Psoas muscle (tissue), 8 donors: ENCODE measurements at places on chromosomes 6 and 20. TPM values are rescaled to one million over a fixed set of nuclear protein-coding genes. Genes with fewer than 3 reads are reported as not detected.

Gene SLPI
- 17.5 TPM for polyA plus RNA-seq

Gene KCNQ2
- polyA plus RNA-seq: 0.01 TPM

Gene WASF1
- polyA plus RNA-seq: 5.3 TPM

Gene OR2B6
- polyA plus RNA-seq: 0.06 TPM

Gene MARCKS
- 3.1 TPM for polyA plus RNA-seq

Gene NRN1
- 7.7 TPM for polyA plus RNA-seq

Gene HAO1
- not detected for polyA plus RNA-seq

Gene C20orf202
- polyA plus RNA-seq: 0.09 TPM

Gene FGD2
- 1.5 TPM for polyA plus RNA-seq

Gene SEL1L2
- 0.43 TPM for polyA plus RNA-seq

Gene SLC35D3
- not detected for polyA plus RNA-seq

Gene CALHM4
- polyA plus RNA-seq: not detected

Gene PPP1R3G
- 0.13 TPM for polyA plus RNA-seq

Gene PTPRK
- 3.5 TPM for polyA plus RNA-seq

Gene BPI
- polyA plus RNA-seq: not detected

Gene RAB32
- polyA plus RNA-seq: 2.2 TPM

Gene TMC2
- polyA plus RNA-seq: 0.04 TPM

Gene IMPG1
- not detected for polyA plus RNA-seq

Gene TRMT6
- 14.9 TPM for polyA plus RNA-seq

Gene MYLK2
- 91.4 TPM for polyA plus RNA-seq

Gene SLC17A1
- not detected for polyA plus RNA-seq

Gene ADGRF5
- 15.0 TPM for polyA plus RNA-seq

Gene ZBTB12
- polyA plus RNA-seq: 2.9 TPM

Gene THEMIS
- polyA plus RNA-seq: not detected

Gene LGSN
- polyA plus RNA-seq: not detected

Gene DNMT3B
- polyA plus RNA-seq: 0.17 TPM

Gene KHDRBS2
- 0.04 TPM for polyA plus RNA-seq

Gene SPDEF
- polyA plus RNA-seq: 0.03 TPM

Gene PTP4A1
- polyA plus RNA-seq: 113 TPM

Gene TSPO2
- not detected for polyA plus RNA-seq

Gene PLEKHG1
- polyA plus RNA-seq: 1.6 TPM

Gene FOXF2
- 0.17 TPM for polyA plus RNA-seq
